Suprapubic skin (tissue), 4 donors: ENCODE measurements at places on chromosomes 3 and 15. TPM values are rescaled to one million over a fixed set of nuclear protein-coding genes. Genes with fewer than 3 reads are reported as not detected.

DNA sequence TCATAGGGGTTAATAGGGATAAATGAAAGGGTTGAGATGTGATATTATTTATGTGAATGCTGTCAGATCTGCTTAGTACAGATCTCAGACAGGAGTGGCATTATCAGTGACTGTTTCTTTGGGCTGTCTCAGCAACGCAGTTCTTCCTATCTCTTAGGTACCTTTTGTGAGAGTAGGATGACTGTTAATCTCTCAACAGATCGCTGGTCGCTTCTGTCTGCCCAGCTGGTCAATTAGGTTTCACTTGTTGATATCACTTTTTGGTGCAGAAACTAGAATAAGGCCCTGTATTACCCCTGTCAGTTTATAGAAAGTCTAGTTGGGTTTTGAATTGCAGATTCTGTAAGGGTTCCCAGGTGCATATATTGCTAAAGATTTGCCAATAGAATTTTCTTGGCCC is 16.5 kb downstream of the DIS3L start:
- no peak overlapping the region for H3K4me3 ChIP-seq
- H3K36me3 ChIP-seq: peaks cover 82% of the 10 kb centered on the region
- DNase-seq: no peak
- H3K4me1 ChIP-seq: no peaks in the 10 kb centered on the region
- H3K27me3 ChIP-seq: no peaks in the 10 kb centered on the region

- H3K4me3 ChIP-seq: no peak overlapping the region
- DNase-seq: no peak
- H3K4me1 ChIP-seq: peaks cover 4% of the 10 kb centered on the region
Measured at GRCh38 chr3:170331143-170331542, 26.4 kb upstream of the SKIL start.

- DNase-seq: no peak
- H3K4me3 ChIP-seq: no peak overlapping the region
- no peaks in the 10 kb centered on the region for H3K4me1 ChIP-seq
- H3K36me3 ChIP-seq: no peaks in the 10 kb centered on the region
- no peak overlapping the region for H3K27ac ChIP-seq
- no peaks in the 10 kb centered on the region for H3K27me3 ChIP-seq
Measured at GRCh38 chr3:40899286-40899712, 300.0 kb upstream of the CTNNB1 start.

GRCh38 chr3:32147509-32147908 is 41.1 kb downstream of the GPD1L start:
- peaks cover 2% of the 10 kb centered on the region for H3K4me1 ChIP-seq
- no peak overlapping the region for H3K4me3 ChIP-seq
- H3K27ac ChIP-seq: no peak overlapping the region
- H3K27me3 ChIP-seq: no peaks in the 10 kb centered on the region
- no peak for DNase-seq

DNA sequence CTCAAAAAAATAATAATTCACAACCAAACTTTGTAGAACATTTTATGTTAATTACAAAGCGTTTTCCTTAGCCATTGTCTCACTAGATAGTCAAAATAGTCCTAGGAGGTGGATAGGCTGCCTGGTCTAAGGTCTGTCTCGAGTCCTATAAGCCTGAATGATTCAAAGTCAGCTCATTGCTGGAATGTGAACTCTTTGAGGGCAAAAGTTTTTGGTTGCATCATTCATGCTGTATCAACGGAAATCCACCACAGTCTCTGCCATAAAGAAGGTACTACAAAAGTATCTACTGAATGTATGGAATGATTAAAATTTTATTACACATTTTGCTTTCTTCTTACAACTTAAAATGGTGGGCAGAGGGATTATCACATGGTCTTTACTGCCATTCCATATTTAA is 387.3 kb upstream of the RARB start:
- H3K4me3 ChIP-seq: no peak overlapping the region
- no peaks in the 10 kb centered on the region for H3K27me3 ChIP-seq
- no peaks in the 10 kb centered on the region for H3K36me3 ChIP-seq
- H3K27ac ChIP-seq: no peak overlapping the region
- DNase-seq: no peak
- peaks cover 11% of the 10 kb centered on the region for H3K4me1 ChIP-seq

DNA sequence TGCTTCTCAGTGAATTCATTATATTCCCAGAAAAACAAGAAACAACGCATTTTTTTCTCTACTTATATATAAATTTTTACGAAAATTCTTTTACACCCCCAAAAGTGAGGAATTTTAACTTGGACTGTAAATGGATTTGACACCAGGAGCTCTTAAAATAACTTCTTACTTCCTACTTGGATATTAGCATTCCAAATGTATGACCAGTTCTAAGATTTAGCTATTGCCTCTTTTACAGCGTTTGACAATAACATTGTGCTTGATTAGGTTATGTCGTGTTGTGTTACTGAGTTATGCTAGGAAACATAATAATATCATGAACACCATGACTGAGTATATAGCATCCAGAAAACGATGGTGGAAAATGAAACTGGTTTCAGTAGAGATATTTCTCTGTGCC is 177.0 kb downstream of the CNTN6 start:
- H3K36me3 ChIP-seq: no peaks in the 10 kb centered on the region
- no peaks in the 10 kb centered on the region for H3K27me3 ChIP-seq
- H3K4me3 ChIP-seq: no peak overlapping the region

GRCh38 chr15:94056314-94056713 is 175.0 kb upstream of the MCTP2 start:
- no peak for DNase-seq
- H3K27ac ChIP-seq: no peak overlapping the region

- no peak overlapping the region for H3K4me3 ChIP-seq
- H3K27me3 ChIP-seq: no peaks in the 10 kb centered on the region
- peaks cover 6% of the 10 kb centered on the region for H3K36me3 ChIP-seq
- H3K27ac ChIP-seq: no peak overlapping the region
- DNase-seq: no peak
Measured at GRCh38 chr3:119911748-119912147, 129.8 kb downstream of the NR1I2 start.

DNA sequence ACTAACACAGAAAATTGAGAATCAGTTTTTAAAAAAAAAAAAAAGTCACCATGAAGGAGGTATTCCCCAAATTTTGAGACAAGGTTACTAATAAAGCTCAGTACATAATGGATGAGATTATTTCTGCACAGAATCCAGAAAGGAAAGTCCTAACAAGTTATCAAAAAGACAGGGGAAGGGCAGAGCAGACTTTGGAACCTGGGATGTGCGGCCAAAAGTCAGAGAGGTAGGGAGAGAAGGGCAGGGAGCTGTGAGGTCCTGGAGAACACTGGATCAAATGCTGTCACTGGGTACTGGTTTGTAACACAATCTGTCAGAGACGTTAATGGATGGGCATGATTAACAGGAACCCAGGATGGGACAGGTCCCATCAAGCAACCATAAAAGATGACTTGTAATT is 12.2 kb upstream of the LACTB start:
- H3K4me3 ChIP-seq: no peak overlapping the region
- no peaks in the 10 kb centered on the region for H3K27me3 ChIP-seq
- no peak for DNase-seq
- H3K36me3 ChIP-seq: no peaks in the 10 kb centered on the region

DNA sequence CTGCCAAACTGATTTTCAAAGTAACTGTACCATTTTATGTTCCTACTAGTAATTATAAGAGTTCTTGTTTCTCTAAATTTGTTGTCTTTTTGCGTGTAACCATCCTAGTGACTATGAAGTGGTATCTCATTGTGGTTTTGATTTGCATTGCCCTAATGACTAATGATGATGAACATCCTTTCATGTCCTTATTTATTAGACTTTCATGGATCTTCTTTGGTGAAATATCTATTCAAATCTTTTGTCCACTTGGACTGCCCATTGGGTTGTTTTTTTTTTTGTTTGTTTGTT is 3.6 kb downstream of the OXSR1 start:
- H3K4me1 ChIP-seq: peaks cover 39% of the 10 kb centered on the region
- no peak for DNase-seq
- H3K27me3 ChIP-seq: no peaks in the 10 kb centered on the region
- no peak overlapping the region for H3K27ac ChIP-seq

DNA sequence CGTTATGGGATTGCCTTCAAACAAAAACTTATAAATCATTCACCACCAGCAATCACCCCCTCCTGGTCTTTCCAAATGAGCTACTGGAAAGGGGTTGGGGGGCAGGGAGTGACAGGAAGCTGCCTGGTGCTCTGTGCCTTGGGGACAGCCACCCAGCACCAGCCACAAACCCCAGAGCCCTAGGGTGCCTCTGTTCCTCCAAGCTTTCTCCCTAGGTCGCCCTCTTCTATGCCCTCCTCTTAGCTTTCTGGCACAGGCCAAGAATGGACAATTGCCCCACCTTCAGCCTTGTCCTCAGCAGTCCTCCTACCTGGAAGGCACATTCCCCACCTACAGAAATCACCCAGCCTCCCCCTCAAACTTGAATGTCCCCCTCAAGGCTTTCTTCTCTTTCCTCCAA is 3.3 kb downstream of the OXTR start:
- peaks cover 26% of the 10 kb centered on the region for H3K4me1 ChIP-seq
- H3K27me3 ChIP-seq: peaks cover 51% of the 10 kb centered on the region
- DNase-seq: no peak
- H3K27ac ChIP-seq: no peak overlapping the region
- H3K36me3 ChIP-seq: no peaks in the 10 kb centered on the region
- H3K4me3 ChIP-seq: no peak overlapping the region

DNA sequence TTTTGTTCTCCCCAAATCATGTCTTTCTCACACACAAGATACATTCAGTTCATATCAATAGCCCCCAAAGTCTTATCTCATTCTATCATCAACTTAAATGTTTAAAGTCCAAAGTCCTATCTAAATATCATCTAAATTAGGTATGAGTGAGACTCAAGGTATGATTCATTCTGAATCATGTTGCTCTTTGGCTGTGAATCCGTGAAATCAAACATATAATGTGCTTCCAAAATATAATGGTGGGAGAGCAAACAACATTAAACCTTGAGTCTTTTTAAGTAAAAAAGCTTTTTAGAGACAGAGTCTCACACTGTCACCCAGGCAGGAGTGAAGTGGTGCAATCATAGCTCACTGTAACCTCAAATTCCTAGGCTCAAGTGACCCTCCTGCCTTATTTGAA is 139.1 kb downstream of the SAMMSON start:
- no peak for DNase-seq
- no peak overlapping the region for H3K27ac ChIP-seq
- H3K27me3 ChIP-seq: no peaks in the 10 kb centered on the region
- H3K4me3 ChIP-seq: no peak overlapping the region
- H3K4me1 ChIP-seq: no peaks in the 10 kb centered on the region
- no peaks in the 10 kb centered on the region for H3K36me3 ChIP-seq

GRCh38 chr3:97764407-97765238 is at the start of gene ARL6:
Gene ARL6 (plus strand): TSS chr3:97764758. CDS start chr3:97768108, 3,350 bp downstream.
- H3K27ac ChIP-seq: peak within 1 kb of the TSS; percentile 43
- DNase-seq: peak; percentile 88
- H3K36me3 ChIP-seq: no peaks in the 10 kb centered on the region
- H3K4me3 ChIP-seq: peak within 1 kb of the TSS; percentile 79
- H3K4me1 ChIP-seq: peaks cover 18% of the 10 kb centered on the region

DNA sequence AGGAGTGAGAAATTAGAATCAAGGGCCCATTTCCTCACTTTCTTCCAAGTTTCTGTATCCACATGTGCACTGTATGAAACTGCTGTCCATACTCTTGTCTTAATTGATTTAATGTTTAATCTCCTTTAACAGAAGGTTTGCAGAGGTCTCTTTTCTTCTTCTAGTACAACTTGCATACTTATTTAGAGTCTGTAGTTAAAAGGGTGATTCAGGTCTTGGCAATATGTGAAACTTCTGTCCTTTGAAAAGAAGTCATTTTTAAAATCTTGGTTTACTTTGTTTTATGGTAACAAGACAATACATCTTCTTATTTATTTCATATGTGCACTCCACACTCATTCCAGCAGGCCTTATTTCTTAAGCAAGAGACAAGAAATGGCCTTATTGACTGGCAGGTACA is 25.8 kb downstream of the TMEM45A start:
- no peak for DNase-seq
- peak overlapping the region; percentile 64 for H3K27ac ChIP-seq
- peaks cover 58% of the 10 kb centered on the region for H3K4me1 ChIP-seq
- H3K4me3 ChIP-seq: no peak overlapping the region
- H3K36me3 ChIP-seq: no peaks in the 10 kb centered on the region

DNA sequence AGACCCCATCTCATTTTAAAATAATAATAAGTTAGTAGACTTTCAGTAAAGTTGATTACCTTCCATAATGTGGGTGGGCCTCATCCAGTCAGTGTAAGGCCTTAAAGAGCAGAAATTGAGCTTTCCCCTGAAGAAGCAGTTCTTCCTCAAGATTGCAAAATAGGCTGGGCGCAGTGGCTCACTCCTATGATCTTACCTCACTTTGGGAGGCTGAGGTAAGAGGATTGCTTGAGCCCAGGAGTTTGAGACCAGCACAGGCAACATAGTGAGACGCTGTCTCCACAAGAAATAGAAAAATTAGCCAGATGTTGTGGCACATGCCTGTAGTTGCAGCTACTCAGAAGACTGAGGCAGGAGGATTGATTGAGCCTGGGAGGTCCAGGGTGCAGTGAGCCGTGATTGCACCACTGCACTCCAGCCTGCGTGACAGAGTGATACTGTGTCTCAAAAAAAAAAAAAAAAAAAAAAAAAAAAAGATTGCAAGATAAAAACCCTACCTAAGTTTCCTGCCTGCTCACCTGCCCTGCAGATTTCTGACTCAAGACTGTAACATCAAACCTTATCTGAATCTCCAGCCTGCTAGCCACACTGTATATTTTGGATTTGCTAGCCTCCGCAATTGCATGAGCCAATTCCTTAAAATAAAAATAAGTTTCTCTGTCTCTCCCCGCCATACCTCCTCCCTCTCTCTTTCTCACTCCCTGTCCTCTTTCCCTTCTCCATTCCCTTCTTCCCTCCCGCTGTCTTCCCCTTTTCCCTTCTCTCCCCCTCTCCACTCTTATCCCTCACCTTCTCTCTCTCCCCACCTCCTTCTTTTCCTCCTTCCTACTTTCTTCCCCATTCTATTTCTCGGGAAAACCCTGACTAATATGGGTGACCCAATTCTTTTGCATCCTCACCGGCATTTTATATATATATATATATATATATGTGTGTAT is 16.9 kb downstream of the KLHL18 start:
- peaks cover 10% of the 10 kb centered on the region for H3K36me3 ChIP-seq
- DNase-seq: peak; percentile 57
- no peaks in the 10 kb centered on the region for H3K27me3 ChIP-seq
- H3K27ac ChIP-seq: no peak overlapping the region
- H3K4me3 ChIP-seq: no peak overlapping the region
- no peaks in the 10 kb centered on the region for H3K4me1 ChIP-seq

DNA sequence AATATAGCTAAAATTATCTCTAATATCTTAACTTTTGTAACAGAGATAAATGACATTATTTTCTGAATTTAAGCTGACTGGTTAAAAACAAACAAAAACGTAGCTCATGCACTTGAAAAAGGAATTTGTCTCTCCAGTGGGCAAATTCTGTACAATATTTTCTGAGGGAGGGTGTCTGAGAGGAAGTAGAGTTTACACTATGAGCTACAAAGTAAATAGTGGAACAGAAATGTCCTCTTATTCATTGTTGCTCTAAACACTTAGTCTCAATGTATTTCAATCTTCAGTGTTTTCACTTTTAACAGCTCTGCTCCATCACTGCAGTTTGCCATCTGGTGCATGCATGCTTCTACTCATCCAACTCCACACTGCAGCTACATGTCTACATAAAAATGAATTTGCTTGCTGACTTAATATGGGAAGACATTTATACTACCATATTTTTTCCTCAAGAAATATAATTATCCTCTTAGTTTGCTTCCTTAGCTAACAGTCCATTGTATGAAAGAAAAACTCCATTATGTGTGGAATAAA is 817.4 kb upstream of the LMCD1 start:
- DNase-seq: no peak
- H3K4me1 ChIP-seq: peaks cover 15% of the 10 kb centered on the region
- no peak overlapping the region for H3K27ac ChIP-seq
- no peak overlapping the region for H3K4me3 ChIP-seq

WDR49 gene
- not detected for total RNA-seq

PLIN1 gene
- total RNA-seq: 37.4 TPM
